Activated effector memory CD4-positive, alpha-beta T cell treated with anti-CD3 and anti-CD28 coated beads, Interleukin-2, amount 50 U/mL, for 16 hours (primary cell): ENCODE measurements at places on chromosomes 7 and 10.
A peak's percentile ranks its signal among the peaks of the same experiment; 100 is the strongest.

GRCh38 chr10:80414142-80414895 is 6.0 kb downstream of the PRXL2A start:
- no peak for DNase-seq

DNA sequence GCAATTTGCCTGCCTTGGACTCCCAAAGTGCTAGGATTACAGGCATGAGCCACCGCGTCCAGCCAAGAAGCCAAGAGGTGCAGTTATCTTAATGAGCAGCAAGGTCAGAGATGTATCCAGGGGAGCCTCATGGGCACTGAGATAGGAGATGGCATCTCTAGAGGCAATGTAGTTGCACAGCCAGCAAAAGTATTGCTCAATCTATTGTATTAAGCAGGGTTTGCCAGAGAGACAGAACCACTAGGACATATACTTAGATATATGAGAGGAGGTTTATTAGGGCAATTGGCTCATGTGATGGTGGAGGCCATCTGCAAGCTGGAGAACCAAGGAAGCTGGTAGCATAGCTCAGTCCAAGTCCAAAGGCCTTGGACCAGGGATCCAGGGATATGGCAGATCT is 16.3 kb upstream of the VPS26A start:
- DNase-seq, result no peak

- no peak for DNase-seq
These were observed 31.3 kb downstream of the KIN start for GRCh38 chr10:7756360-7756992.

DNA sequence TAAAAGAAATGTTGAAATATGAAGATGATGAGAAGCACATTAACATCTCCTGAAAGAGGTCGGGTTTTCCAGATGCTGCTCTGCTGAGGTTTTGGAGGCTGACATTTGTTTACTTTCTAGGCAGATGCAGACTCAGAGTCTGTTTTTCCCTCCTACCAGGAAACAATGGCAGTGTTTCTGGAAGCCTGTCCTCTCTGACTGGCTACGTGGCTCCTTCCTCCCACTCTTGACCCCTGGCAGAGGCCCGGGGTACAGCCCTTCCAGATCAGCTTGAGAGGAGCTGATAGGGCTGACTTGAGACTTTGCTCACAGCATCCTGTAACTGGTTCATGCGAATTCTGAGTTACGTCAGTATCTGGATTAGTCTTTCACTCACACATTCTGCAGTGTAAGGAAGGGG is 41.1 kb upstream of the IL15RA start:
- DNase-seq, result no peak

- no peak for DNase-seq
These were observed 2.7 kb downstream of the ZNF503 start for GRCh38 chr10:75398692-75399460.

DNA sequence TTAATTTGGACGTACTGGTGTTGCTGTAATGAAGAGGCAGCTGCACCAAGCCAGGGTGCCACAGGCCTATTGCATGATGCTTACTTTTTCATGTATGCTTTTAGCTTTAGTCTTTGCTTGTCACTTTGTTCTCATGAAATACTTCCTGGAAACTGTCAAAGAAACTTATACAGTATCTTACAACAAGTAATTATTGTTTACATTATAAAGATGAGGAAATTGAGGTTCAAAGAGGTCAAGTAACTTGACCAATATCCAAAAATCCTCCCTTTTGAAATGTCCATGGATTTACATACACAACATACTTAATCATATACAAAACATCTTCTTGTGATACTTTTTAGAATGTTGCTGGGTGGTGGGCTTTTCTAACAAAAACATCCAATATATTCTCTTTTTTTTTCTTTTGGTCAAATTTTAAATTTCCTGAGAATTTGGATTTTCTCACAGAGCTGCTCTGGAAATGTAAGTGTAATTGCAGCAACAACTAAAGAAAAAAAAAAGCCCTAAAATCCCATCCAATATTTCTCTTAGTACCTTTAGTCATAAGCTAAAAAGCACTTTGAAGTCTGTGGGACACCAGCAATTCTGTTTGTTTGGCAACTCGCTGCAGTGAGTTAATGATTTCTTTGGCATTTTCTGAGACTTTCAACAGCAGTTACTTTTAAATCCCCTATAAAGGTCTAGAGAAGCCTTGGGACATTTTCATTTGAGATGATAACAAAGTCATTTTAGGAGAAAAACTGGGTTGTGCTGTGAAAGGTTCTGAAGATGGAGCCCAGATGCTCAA is 500.6 kb upstream of the IGFBP3 start:
- DNase-seq, result no peak

- peak; percentile 62 for DNase-seq
These were observed 25.8 kb upstream of the ZNF488 start for GRCh38 chr10:47409866-47410256.

- DNase-seq, result no peak
These were observed 17.5 kb upstream of the ZNF862 start for GRCh38 chr7:149820622-149821190.

DNA sequence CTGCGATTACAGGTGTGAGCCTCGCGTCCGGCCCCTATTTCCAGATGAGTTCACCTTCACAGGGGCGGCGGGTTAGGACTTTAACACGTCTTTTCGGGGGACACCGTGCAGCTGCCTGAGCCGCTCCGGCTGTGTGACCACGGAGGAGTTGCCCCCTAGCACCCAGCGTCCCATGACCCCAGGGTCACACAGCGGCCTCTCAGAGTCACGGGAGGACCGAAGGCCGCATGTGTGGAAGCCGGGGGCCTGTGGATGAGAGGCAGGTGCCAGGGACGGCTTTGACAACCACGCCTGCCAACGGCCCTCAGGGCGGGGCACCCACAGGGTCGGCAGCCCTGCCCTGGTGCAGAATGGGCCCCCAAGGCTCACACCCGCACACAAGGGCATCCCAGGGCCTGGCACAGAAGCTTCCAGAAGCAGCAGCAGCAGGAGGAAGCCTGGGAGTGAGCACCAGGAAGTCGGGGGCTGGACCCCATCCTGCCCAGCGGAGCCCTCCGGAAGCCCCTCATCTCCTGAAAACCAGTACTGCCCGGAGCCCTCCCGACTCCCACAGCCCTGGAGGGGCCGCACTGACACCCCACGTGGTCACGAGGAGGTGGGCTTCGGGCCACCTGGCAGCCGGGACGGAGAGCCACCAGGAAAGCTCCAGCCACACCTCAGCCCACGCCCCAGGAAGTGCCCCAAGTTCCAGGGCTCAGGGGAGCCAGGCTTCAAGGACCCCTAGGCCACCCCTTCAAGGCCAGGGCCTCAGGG is 32.7 kb downstream of the ADAP1 start:
- peak; percentile 71 for DNase-seq
